ENCODE measurements at places on chromosomes 5 and 9. TPM values are rescaled to one million over a fixed set of nuclear protein-coding genes. Genes with fewer than 3 reads are reported as not detected.

DNA sequence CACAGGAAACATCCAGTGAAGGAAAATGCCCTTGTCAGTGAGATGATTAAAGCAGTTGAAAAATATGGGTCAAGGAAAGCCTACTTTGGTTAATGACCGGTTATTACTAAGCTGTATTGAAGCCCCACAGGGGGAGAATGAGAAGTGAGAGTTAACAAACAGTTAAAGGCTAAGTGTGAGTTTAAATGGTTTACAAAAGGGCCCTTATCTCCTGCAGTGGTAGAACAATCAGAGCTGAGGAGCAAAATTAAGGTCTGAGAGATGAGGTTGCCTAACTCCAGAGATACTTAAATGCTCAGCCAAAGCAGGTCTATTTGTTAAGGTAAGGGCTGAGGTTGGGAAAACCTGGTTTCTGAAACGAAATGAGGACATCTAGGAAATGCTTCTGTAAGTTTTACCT, 75.1 kb upstream of the FER start:
- no peak for DNase-seq

GRCh38 chr5:26691486-26691885, 346.9 kb downstream of the CDH9 start:
- DNase-seq: peak; percentile 28

DNA sequence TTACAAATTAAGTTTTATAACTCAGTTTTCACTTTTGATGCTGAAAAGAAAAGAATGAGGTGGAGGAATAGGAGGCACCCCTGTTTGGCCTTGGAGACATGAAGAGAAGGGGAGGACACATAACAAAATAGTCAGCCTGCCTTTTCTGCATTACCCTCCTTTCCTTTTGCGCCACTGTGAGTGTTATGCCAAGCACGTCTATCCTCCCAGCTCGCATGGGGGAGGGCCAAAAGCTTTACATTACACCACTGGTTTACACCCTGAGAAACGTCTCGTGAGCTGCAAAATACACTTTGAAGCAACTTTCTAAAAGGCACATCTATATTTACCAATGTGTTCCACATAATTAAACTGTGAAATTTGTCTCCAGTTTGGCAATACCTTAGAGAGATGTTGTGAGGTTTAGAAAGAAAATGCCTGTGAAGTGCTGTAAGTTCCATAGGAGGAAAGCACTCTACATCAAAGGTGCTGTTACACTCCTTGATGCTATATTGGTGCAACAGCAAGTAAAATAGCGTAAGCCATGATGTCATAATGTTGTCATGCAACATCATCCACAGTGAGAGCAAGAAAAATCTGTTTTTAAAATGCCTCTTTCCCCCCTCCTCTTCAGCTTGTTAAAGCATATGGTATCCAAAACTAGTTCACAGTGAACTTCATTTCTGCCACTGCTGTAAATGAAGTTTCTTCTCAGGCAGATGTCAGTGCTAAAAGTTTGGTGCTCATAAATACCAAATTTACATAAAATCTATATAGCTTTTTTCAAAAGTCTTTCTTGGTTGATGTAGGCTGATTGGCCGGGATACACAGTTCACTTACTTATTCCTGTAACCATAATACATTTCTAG, 50.3 kb downstream of the CETN3 start:
- DNase-seq: no peak

GRCh38 chr5:1222147-1222546, 3.0 kb upstream of the SLC6A18 start:
- DNase-seq: no peak

DNA sequence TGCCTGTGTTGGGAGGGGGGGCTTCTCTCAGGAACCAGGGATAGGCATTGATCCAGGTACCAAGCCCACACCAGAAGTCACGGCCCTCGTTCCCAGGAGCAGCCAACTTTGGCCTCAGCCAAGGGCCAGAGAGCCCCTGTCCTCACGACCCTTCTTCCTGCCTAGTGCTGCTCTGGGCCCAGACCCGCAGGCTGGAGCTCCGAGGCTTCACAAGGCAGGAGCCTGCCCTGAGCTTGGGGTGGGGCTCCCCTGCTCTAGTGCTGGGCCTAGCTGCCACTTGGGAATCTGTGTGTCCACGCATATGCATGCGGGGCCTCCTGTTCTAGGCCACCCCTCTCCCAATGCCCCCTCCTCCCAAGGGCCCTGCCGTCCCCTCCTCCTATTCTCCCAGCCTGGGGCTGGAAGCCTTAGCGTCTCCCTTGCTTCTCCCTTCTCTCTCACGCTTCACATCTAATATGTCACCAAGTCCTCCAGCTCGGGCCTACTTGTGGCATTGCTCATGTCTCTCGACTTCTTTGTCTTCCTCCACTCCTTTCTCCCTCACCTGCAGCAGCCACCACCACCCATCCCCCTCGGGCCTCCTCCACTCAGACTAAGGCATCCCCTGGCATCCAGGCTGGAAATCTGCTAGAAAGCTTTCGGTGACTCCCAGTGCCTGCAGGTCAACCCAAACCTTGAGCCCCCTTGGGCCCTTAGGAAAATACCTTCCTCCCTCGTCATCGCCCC, 3.4 kb downstream of the UNC5A start:
- no peak for DNase-seq

- no peak for DNase-seq
Measured at GRCh38 chr9:97556036-97556720, 54.7 kb downstream of the TMOD1 start.

PCDHGA12 gene
- total RNA-seq: 0.66 TPM

UBLCP1 gene
- total RNA-seq: 30.1 TPM

CHSY3 gene
- total RNA-seq: 11.8 TPM

GTF3C5 gene
- 91.3 TPM for total RNA-seq

PFN3 gene
- not detected for total RNA-seq

SPINK7 gene
- total RNA-seq: not detected

CDX1 gene
- not detected for total RNA-seq
